ENCODE measurements at places on chromosomes 1 and 21. TPM values are rescaled to one million over a fixed set of nuclear protein-coding genes. Genes with fewer than 3 reads are reported as not detected.

GRCh38 chr1:7608628-7609305 lies 162.3 kb upstream of the VAMP3 start:
- peaks cover 10% of the 10 kb centered on the region for H3K27me3 ChIP-seq
- H3K4me3 ChIP-seq = no peak overlapping the region
- peaks cover 22% of the 10 kb centered on the region for H3K4me1 ChIP-seq
- peak overlapping the region; percentile 90 for H3K27ac ChIP-seq

Gene S1PR1
- 3.2 TPM for total RNA-seq

DNA sequence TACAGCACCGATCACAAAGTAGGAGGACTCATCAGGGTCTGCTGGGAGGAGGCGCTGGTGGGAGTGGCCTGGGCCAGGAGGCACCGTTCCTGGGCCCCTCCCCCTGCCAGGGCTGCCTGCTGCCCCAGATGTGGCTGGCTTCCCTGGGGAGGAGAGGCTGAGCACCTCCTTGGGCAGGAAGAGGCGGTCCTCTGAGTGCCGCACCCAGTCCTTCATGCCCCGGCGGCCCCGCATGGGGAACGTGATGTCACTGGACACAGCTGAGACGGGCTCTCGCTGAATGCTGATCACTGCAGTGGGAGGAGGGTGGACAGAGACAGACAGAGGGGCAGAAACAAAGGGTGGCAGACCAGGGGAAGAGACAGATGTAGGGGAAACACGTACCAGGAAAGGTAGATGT lies 24.8 kb downstream of the ADGRB2 start:
- no peak overlapping the region for H3K4me3 ChIP-seq
- no peaks in the 10 kb centered on the region for H3K27me3 ChIP-seq
- H3K36me3 ChIP-seq = no peaks in the 10 kb centered on the region
- peaks cover 12% of the 10 kb centered on the region for H3K4me1 ChIP-seq
- DNase-seq = peak; percentile 62

Gene FHAD1
- total RNA-seq = 2.9 TPM

DNA sequence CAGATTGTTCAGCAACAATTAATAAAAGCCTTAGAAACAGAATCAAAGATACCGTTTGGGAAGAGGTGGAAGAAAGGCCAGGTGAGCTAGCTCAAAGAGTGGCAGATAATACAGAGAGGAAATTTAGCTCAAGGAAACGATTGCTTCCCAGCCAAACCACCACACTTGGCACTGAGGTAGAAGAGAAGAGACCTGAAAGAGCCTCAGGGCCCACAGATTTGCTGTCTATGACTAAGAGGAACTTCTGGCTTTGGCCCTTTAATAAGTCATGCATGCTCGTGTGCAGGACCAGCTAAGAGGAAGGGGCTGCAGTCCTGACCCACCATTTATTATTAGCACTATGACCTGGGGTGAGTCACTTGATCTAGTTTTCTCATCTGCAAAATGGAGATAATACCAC lies 72.8 kb upstream of the BCL10 start:
- no peak overlapping the region for H3K4me3 ChIP-seq
- peaks cover 30% of the 10 kb centered on the region for H3K4me1 ChIP-seq
- H3K27me3 ChIP-seq = no peaks in the 10 kb centered on the region

- DNase-seq = no peak
- peaks cover 27% of the 10 kb centered on the region for H3K27me3 ChIP-seq
- H3K4me1 ChIP-seq = peaks cover 11% of the 10 kb centered on the region
These were observed 4.1 kb downstream of the NBL1 start for GRCh38 chr1:19648239-19648638.

GRCh38 chr1:145983960-145984830 lies 12.2 kb downstream of the TXNIP start:
- H3K27ac ChIP-seq = no peak overlapping the region
- no peak overlapping the region for H3K4me3 ChIP-seq
- H3K27me3 ChIP-seq = no peaks in the 10 kb centered on the region
- no peaks in the 10 kb centered on the region for H3K36me3 ChIP-seq

- peaks cover 79% of the 10 kb centered on the region for H3K27me3 ChIP-seq
- no peak for DNase-seq
- no peak overlapping the region for H3K27ac ChIP-seq
- H3K4me1 ChIP-seq = peaks cover 14% of the 10 kb centered on the region
- H3K4me3 ChIP-seq = no peak overlapping the region
- H3K36me3 ChIP-seq = no peaks in the 10 kb centered on the region
These were observed 4.5 kb upstream of the HES4 start for GRCh38 chr1:1004420-1004779.

Gene SPAG17
- total RNA-seq = 0.71 TPM

GRCh38 chr21:46151989-46152926 lies 3.1 kb downstream of the FTCD start:
- H3K4me3 ChIP-seq = no peak overlapping the region
- H3K27me3 ChIP-seq = no peaks in the 10 kb centered on the region
- peak overlapping the region; percentile 95 for H3K27ac ChIP-seq
- peaks cover 9% of the 10 kb centered on the region for H3K4me1 ChIP-seq

DNA sequence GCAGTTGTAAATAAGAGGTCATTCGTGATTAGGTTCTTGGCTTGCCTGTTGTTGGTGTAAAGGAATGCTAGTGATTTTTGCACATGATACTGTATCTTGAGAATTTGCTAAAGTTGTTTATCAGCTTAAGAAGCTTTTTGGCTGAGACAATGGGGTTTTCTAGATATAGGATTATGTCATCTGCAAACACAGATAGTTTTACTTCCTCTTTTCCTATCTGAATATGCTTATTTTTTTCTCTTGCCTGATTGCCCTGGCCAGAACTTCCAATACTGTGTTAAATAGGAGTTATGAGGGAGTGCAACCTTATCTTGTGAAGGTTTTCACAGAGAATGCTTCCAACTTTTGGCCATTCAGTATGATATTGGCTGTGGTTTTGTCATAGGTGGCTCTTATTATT lies 576.1 kb upstream of the RGS18 start:
- H3K4me3 ChIP-seq = no peak overlapping the region
- no peak overlapping the region for H3K27ac ChIP-seq
- H3K4me1 ChIP-seq = no peaks in the 10 kb centered on the region
- peaks cover 3% of the 10 kb centered on the region for H3K36me3 ChIP-seq

All from WTC11 (cell line).